ENCODE measurements at places on chromosomes 5 and 9.

DNA sequence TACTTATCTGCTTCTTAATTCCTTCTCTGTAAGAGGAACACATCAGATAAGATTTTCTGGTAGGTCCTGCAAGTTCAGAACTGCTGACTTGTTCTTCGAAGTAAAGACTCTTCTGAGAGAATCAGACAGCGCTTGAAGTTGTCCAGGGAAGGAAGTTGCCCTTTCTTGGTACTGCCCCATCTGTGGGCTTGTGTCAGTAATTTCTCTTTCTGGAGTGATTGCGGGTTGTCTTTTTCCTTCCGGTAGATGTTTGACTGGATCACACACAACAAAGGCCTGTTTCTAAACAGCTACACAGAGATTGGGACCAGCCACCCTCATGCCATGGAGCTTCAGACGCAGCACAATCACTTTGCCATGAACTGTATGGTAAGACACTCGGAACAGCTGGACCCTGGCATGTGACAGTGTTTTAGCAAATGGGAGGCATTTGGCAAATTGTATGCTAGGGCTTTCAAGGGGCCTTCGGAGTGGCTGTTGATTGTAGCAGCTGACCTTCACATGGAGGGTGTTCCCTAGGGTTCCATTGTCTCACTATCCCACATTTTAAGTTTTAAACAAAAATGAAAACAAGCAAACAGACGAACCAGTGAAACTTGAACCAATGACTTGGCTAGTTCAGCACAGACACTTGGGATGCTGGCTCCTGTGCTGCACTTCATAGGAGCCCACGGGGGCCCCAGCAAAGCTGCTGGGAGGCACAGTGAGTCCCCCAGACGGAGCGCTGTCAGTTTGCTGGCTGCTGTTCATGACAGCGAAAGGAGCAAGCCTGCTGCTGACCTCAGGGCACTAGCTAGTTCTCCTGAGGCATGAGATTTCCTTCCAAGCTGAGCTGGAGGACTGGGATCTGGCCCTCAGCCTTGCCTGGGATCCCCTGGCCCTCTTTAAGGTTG, 149.9 kb downstream of the TRIO start:
- DNase-seq: no peak

DNA sequence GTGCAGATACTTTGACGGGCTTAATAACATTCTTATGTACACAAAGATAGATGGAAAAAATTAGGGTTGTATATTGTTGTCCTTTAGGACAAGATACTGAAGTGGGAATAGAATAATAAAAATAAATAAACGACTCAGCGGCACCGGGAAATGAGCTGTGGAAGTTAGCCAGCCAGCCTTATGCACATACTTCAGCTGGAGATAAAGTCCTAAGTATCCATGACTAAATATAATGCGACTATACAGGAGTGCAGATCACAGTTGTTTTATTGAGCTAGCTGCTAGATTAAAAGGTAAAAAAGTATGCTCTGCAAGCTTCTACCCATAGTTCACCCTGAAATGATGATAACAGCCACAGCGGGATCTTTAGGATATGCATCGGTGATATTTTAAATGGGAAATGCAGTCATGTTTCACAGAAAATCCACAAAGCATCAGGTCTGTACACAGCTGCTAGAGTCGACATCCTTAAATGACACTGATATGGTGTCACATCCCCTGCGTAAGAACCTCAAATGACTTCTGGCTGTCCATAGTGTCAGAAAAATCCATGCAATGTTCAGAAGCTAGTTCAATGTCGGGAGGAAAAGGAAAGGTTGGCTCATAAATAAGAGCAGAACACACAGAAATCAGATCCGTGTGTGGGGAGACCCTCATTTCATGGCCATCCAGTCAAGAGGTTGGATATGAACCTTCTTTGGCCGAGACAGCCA, 392.8 kb upstream of the DAP start:
- DNase-seq: no peak

DNA sequence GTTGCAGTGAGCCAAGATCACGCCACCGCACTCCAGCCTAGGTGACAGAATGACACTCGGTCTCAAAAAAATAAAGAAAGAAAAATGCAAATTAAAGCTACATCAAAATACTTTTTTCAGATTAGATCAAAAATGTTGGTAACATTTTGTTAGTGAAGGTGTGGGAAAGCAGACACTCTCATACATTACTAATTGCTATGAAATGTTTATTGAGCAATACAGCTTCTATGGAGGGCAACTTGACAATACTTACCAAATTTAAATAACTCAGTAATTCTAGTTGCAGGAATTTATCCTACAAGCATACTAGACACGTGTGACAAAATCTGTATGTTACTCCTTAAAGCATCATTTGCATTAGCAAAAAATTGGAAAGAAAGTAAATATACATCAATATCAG, 4.1 kb downstream of the TRIM23 start:
- DNase-seq: no peak

GRCh38 chr9:98085944-98086343, 29.4 kb downstream of the NANS start:
- DNase-seq: no peak

GRCh38 chr5:56566374-56567249, 248.7 kb upstream of the MAP3K1 start:
- DNase-seq: no peak

DNA sequence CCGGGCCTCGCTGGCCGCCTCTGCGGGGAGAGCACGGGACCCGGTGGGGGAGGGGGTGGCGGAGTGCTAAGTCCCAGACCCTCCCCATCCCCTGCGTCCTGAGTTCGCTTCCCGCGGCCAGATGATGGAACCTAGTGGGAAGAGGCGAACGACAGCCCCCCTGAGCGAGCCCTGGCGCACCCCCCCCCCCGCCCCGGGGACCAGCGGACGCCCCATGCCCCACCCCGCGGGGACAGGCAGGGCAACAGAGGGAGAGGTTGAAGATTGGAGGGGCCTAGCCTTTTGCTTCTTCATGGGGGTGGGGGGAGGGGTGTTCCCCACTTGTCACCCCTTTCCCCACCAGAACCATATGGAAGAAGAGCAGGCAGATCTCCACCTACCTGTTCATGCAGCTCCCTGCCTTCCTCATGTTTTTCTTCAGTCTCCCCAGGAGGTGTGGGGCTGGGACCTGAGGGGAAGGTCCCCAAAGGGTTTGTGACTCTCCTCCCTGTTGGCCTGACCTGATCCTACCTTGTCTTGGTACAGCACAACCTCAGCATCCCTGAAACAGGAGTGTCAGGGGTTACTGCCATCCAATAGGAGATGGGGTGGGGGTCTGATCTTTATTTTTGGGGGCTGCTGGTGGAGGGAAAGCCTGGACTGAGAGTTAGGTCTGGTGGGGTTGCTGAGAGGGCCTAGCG, 485 bp downstream of the FAM53C start:
- no peak for DNase-seq

GRCh38 chr9:116181853-116182610, 28.4 kb downstream of the PAPPA start:
- DNase-seq: no peak

DNA sequence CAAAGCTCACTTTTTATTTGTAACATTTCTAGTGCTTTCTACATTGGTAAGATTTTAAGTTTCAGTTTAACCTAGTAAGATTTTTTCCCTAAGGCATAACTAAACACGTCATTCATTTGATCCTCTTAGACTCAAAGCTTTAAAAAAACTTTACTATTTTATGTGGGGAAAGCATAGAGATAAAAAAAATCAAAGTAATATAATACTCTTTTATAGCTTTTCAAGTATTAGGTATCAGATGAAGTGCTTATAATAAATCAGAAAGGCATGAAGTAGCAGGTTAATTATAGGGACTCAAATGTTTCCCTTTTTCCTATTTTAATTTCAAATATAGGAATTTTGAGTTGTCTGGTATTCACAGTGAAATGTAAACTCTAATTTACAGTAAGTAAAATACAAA, 68.0 kb upstream of the POU5F2 start:
- no peak for DNase-seq

DNA sequence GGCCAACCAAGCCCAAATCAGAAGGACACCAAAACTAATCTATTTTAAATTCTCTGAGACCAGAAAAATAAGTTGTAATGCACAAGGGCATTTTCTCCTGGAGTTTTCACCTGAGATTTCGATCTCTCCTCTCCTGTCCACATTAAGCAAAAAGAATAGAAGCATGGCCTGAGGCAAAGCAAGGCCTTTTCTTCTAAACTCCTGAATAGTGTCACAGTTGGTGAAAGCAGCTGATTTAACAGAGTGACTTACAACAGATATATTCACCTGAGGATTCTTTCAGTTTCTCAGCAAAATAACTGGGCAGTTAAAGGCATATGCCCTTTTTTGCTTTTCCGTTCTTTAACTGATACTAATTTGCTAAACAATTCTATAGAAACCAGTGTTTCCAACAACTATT, 547.7 kb downstream of the EFNA5 start:
- DNase-seq: no peak

GRCh38 chr9:120779227-120779626, 14.0 kb downstream of the FBXW2 start:
- DNase-seq: no peak

- DNase-seq: peak; percentile 74
Observed at GRCh38 chr5:149636861-149637246, 55.6 kb downstream of the ARHGEF37 start.

DNA sequence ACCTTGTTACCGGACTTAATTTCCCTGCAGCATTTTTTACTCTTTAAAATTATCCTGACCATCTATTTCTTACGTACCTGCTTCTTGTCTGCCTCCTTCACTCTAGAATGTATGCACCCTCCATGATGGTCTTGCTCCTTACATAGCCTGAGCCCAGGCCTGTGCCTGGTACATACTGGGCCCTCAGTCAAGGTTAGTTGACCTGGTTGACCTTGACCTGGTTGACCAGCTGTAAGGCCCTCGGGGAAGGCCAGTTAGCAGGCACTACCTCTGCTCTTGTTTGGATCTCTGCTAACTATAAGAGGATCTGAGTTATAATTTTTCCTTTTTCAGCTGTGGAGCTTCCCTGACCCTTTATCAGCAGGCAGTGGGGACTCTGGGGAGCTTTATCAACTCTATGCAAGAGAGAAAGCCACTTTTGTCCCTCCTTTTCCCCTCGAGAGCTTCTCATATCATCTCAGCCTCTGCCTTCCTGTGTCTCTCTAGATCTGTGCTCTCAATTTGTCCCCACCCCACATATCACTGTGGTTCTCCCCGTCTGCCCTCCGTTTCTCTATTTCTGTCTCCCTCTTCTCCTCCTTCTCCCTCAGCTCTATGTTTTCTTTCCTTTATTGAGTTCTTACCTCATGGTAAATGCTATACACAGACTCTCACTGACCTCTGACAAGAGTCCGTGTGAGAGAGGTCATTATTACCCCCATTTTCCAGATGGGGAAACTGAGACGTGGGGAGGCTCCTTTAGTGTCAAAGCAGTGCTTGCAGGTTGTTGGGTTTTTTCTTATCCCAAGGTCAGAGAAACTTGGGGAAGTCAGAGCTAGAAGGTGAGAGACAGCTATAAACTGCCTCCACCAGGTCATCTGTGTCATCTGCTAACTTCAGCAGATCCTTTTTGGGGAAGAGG, 28.6 kb downstream of the SPRY4 start:
- DNase-seq: no peak
